ENCODE measurements at places on chromosomes 4 and X.

DNA sequence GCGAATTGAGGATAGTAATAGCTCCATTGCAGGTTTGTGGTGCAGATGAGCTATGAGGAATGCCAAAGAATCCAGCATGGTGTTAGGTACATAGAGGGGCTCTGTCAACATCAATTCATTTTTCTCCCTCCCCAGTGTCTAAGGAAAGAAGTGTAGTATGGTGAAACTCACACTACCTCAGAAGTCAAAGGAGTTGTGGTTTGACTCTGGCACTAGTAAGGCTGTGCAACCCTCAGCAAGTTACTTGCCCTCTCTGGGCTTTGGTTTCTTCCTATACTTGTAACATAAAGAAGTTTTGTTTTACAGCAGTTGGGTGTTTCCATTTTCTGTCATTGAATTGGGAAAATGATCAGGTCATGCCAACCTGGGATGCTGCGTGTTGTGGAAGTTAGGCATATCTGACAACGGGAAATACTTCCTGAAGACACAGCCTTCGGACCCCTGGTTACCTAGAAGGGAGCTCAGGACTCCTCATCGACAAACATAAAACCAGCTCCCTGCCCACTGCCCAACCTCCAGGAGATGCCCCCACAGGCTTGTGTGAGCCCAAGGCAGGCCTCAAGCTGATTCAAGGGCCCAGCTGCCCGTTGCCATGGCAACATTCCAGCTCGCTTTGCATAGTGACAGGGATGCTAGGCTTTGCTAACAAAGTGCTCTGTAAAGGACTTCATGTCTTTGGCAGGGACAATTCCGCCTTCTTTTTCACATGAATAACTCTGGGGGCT lies 71.4 kb downstream of the RTL5 start:
- DNase-seq, result no peak

GRCh38 chr4:12562021-12562420 lies 922.1 kb downstream of the RAB28 start:
- DNase-seq, result no peak

- DNase-seq, result no peak
Observed at GRCh38 chr4:6267573-6267972, 2.1 kb upstream of the WFS1 start.

DNA sequence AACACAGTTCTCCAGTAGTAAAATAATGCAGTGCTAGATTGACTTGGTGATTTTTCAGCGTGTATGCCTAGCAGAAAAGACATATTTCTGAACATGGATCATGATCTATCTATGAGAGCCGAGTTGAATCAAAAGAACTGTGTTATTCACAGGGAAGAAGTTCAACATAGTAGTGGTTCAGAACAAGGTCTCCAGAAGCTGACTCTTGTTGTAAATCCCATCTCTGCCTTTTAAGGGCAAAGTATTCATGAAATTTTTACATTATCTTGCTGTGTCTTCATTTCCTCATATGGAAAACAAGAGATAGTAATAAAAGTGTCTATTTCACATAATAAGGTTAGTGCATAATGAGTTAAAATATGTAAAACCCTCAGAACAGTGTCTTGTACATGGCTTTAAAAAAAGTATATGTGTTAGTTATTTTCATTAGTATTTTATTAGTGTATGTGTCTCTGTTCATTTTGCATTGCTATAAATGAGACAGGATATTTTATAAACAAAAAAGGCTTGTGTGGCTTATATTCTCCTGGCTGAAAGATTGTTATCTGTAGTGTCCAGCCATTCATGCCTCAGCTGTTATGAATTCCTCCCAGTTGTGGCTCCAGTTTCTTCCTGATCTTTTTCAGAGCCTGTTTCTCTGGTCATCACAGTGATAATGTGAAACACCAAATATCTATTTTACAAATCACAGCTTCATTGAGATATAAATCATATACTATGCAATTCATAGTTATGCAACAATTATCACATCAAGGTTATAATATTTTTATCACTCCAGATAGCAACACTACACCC lies 1351.2 kb downstream of the STIM2 start:
- DNase-seq, result no peak

Measured in K562 (cell line).